ENCODE measurements at places on chromosomes 3 and 15. TPM values are rescaled to one million over a fixed set of nuclear protein-coding genes. Genes with fewer than 3 reads are reported as not detected.

- no peak for DNase-seq
- no peaks in the 10 kb centered on the region for H3K27me3 ChIP-seq
- H3K4me1 ChIP-seq: no peaks in the 10 kb centered on the region
- H3K27ac ChIP-seq: no peak overlapping the region
- no peak overlapping the region for H3K4me3 ChIP-seq
Observed at GRCh38 chr3:119375510-119375909, 81.3 kb downstream of the ARHGAP31 start.

GRCh38 chr15:70435369-70435768, 328.0 kb downstream of the UACA start:
- peak overlapping the region; percentile 65 for H3K27ac ChIP-seq
- H3K27me3 ChIP-seq: no peaks in the 10 kb centered on the region
- DNase-seq: no peak
- H3K4me3 ChIP-seq: no peak overlapping the region

GRCh38 chr3:87009271-87009670, 18.3 kb upstream of the VGLL3 start:
- no peak for DNase-seq
- H3K4me1 ChIP-seq: no peaks in the 10 kb centered on the region
- no peak overlapping the region for H3K27ac ChIP-seq
- H3K27me3 ChIP-seq: no peaks in the 10 kb centered on the region
- H3K36me3 ChIP-seq: no peaks in the 10 kb centered on the region

- DNase-seq: no peak
- peak overlapping the region; percentile 79 for H3K4me3 ChIP-seq
- peaks cover 18% of the 10 kb centered on the region for H3K4me1 ChIP-seq
- H3K36me3 ChIP-seq: no peaks in the 10 kb centered on the region
- peak overlapping the region; percentile 93 for H3K27ac ChIP-seq
- no peaks in the 10 kb centered on the region for H3K27me3 ChIP-seq
Observed at GRCh38 chr15:76904461-76905012, 603 bp downstream of the SCAPER start.

ADAMTS17 gene
- 1.6 TPM for total RNA-seq

- no peaks in the 10 kb centered on the region for H3K27me3 ChIP-seq
- H3K36me3 ChIP-seq: no peaks in the 10 kb centered on the region
- H3K4me3 ChIP-seq: no peak overlapping the region
- no peaks in the 10 kb centered on the region for H3K4me1 ChIP-seq
- no peak for DNase-seq
Observed at GRCh38 chr3:44680921-44681455, 31.5 kb upstream of the ZNF502 start.

GRCh38 chr3:58258392-58259055, 20.9 kb downstream of the ABHD6 start:
- H3K27me3 ChIP-seq: no peaks in the 10 kb centered on the region
- no peaks in the 10 kb centered on the region for H3K4me1 ChIP-seq
- H3K27ac ChIP-seq: no peak overlapping the region
- DNase-seq: no peak

DNA sequence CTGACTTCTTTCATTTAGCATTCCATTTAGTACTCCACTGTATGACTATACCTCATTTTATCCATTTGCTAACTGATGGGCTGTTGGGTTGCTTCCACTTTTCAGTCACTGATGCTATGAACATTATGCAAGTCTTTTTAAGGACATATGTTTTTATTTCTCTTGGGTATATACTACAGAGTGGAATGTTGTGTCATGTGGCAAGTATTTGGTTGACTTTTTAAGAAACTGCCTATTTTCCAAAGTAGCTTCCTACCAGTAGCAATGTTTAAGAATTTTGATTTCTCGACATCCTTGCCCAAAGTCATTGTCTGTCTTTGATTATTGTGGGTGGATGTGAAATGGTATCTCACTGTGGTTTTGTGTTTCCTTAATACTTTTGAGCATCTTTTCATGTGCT, 110.1 kb upstream of the TPM1 start:
- H3K4me3 ChIP-seq: no peak overlapping the region
- H3K36me3 ChIP-seq: no peaks in the 10 kb centered on the region
- no peak for DNase-seq
- peaks cover 17% of the 10 kb centered on the region for H3K4me1 ChIP-seq
- no peak overlapping the region for H3K27ac ChIP-seq
- no peaks in the 10 kb centered on the region for H3K27me3 ChIP-seq

GRCh38 chr15:81785181-81785580, 260.6 kb downstream of the MEX3B start:
- peaks cover 3% of the 10 kb centered on the region for H3K27me3 ChIP-seq
- H3K4me3 ChIP-seq: no peak overlapping the region
- H3K36me3 ChIP-seq: no peaks in the 10 kb centered on the region
- no peak overlapping the region for H3K27ac ChIP-seq
- H3K4me1 ChIP-seq: no peaks in the 10 kb centered on the region
- DNase-seq: no peak

PDIA5 gene
- total RNA-seq: 53.6 TPM

CNTN6 gene
- total RNA-seq: not detected
